Breast epithelium (tissue), 4 donors: ENCODE measurements at places on chromosomes 4 and X.
A peak's percentile ranks its signal among the peaks of the same experiment; 100 is the strongest.

GRCh38 chr4:55032788-55033187 lies 92.6 kb downstream of the KDR start:
- no peak overlapping the region for H3K4me3 ChIP-seq
- peak overlapping the region; percentile 25 for H3K27ac ChIP-seq
- H3K27me3 ChIP-seq, result no peaks in the 10 kb centered on the region
- no peaks in the 10 kb centered on the region for H3K4me1 ChIP-seq

GRCh38 chrX:108309144-108309543 lies 129.1 kb downstream of the COL4A6 start:
- no peak for DNase-seq
- no peaks in the 10 kb centered on the region for H3K36me3 ChIP-seq
- no peak overlapping the region for H3K4me3 ChIP-seq
- no peaks in the 10 kb centered on the region for H3K4me1 ChIP-seq

- H3K27me3 ChIP-seq, result no peaks in the 10 kb centered on the region
- peak overlapping the region; percentile 55 for H3K27ac ChIP-seq
- no peaks in the 10 kb centered on the region for H3K36me3 ChIP-seq
- DNase-seq, result peak; percentile 31
- no peaks in the 10 kb centered on the region for H3K4me1 ChIP-seq
These were observed 28.3 kb downstream of the HTRA3 start for GRCh38 chr4:8297691-8298485.

GRCh38 chrX:125219852-125220251 lies 99.8 kb upstream of the TEX13C start:
- H3K36me3 ChIP-seq, result no peaks in the 10 kb centered on the region
- H3K27ac ChIP-seq, result no peak overlapping the region
- no peaks in the 10 kb centered on the region for H3K27me3 ChIP-seq
- H3K4me1 ChIP-seq, result no peaks in the 10 kb centered on the region
- no peak for DNase-seq
- H3K4me3 ChIP-seq, result no peak overlapping the region

DNA sequence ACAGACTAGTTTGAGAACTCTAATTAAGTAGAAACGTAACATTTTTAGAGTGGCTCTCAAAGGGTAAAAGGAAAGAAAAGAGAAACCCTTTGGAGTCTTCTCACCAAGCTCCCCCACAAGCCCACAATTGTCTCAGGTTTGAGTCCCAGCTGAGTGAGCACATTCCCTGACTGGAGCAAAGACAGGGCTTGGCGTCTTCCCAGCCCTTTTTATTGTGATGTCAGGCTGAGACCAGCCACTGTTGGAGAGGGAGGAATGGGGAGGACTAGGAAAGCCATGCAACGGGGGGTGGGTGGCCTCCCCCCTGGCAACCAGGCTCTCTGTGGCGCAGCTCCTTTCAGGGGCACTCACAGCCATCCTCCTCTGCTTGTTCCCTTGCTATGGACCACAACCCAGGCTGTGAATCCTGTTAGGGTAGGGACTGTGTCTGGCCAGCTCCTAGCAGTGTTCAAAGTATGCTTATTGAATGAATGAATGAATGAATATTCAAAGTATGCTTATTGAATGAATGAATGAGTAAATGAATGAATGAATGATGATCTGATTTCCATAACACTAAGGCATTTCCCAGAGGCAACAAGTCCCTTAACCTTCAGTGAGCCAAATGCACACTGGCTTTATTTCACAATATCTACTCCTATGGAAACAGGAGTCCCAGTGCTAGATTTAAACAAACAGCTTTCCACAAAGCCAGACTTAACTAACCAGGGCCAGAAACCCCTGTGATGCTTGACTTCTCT lies 413.3 kb downstream of the MID1IP1 start:
- no peak overlapping the region for H3K27ac ChIP-seq
- H3K36me3 ChIP-seq, result no peaks in the 10 kb centered on the region
- no peak for DNase-seq
- no peak overlapping the region for H3K4me3 ChIP-seq

- no peak overlapping the region for H3K27ac ChIP-seq
- H3K4me3 ChIP-seq, result no peak overlapping the region
- no peak for DNase-seq
These were observed 84.8 kb downstream of the MSN start for GRCh38 chrX:65752294-65752693.

DNA sequence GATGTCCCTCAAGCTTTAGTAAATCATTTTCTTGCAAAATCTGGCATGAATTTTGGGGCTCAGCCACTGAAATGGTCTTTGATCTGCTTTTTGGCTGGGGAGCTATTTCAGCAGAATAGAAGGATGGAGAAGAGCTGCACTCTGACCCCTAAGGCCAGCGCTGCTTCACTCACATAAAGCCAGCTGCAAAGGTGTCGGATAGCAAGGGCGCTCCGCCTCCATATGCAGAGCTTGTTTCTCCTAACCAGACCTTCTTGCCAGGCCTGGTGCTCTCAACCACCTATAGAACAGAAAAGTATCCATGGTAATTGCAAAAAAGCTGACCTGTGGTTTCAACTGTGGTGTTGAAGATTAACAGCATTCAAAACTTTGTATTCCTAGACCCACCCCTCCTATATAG lies 24.1 kb upstream of the COQ2 start:
- H3K36me3 ChIP-seq, result no peaks in the 10 kb centered on the region
- H3K4me1 ChIP-seq, result no peaks in the 10 kb centered on the region
- no peak overlapping the region for H3K4me3 ChIP-seq
- no peak for DNase-seq

GRCh38 chrX:9471571-9471985 lies 6.7 kb downstream of the TBL1X start:
- no peak overlapping the region for H3K4me3 ChIP-seq
- H3K27me3 ChIP-seq, result no peaks in the 10 kb centered on the region
- no peak for DNase-seq

DNA sequence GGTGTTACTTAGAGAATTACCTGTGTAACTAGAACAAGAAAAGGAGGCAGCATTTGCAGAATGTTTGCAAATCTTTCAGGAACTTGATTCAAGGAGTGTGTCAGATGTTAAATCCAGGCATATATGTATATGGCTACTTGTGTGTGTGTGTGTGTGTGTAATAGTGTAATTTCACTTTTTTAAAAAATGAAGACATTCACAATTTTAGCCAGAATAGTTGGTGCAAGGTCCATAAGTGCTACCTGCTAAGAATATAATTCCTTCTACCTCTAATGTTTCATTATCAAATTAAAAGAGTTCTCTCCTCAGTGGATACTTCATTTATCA lies 158.0 kb downstream of the PALLD start:
- no peaks in the 10 kb centered on the region for H3K27me3 ChIP-seq
- H3K36me3 ChIP-seq, result no peaks in the 10 kb centered on the region
- DNase-seq, result no peak

GRCh38 chrX:150085881-150086280 lies 147.6 kb upstream of the EOLA2 start:
- H3K36me3 ChIP-seq, result no peaks in the 10 kb centered on the region
- H3K27ac ChIP-seq, result no peak overlapping the region
- no peak overlapping the region for H3K4me3 ChIP-seq
- H3K4me1 ChIP-seq, result no peaks in the 10 kb centered on the region
- peaks cover 24% of the 10 kb centered on the region for H3K27me3 ChIP-seq

GRCh38 chrX:73831500-73831899 lies 268.5 kb downstream of the CHIC1 start:
- no peak overlapping the region for H3K27ac ChIP-seq
- no peak for DNase-seq
- H3K4me3 ChIP-seq, result no peak overlapping the region
- no peaks in the 10 kb centered on the region for H3K4me1 ChIP-seq
- H3K27me3 ChIP-seq, result no peaks in the 10 kb centered on the region

DNA sequence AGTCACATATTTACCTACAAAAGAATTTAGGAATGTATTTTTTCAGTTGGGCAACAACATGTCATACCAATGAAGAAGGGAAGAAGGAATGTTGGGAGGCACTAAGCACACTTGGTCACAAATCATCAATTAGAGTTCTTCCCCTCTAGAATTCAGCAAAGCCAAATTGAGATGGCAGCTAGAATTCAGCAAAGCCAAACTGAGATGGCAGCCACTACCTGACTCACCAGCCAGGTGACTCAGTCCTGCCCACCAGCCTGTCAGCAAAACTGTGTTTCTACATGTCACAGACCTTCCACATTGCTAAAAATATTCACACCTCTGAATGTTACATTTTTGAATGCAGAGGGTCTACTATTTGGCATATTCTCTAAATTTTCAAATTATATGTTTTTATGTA lies 63.2 kb upstream of the NOCT start:
- no peaks in the 10 kb centered on the region for H3K36me3 ChIP-seq
- H3K4me1 ChIP-seq, result no peaks in the 10 kb centered on the region
- no peak overlapping the region for H3K4me3 ChIP-seq
- no peak overlapping the region for H3K27ac ChIP-seq
- H3K27me3 ChIP-seq, result no peaks in the 10 kb centered on the region
- DNase-seq, result no peak

- no peak overlapping the region for H3K4me3 ChIP-seq
- H3K36me3 ChIP-seq, result no peaks in the 10 kb centered on the region
- H3K4me1 ChIP-seq, result no peaks in the 10 kb centered on the region
- no peaks in the 10 kb centered on the region for H3K27me3 ChIP-seq
- DNase-seq, result no peak
These were observed 898.2 kb upstream of the AGA start for GRCh38 chr4:178340468-178340867.

- no peak for DNase-seq
- H3K27ac ChIP-seq, result no peak overlapping the region
- no peaks in the 10 kb centered on the region for H3K4me1 ChIP-seq
- no peaks in the 10 kb centered on the region for H3K36me3 ChIP-seq
- no peaks in the 10 kb centered on the region for H3K27me3 ChIP-seq
- no peak overlapping the region for H3K4me3 ChIP-seq
These were observed 5.5 kb upstream of the TLR10 start for GRCh38 chr4:38788317-38788716.

DNA sequence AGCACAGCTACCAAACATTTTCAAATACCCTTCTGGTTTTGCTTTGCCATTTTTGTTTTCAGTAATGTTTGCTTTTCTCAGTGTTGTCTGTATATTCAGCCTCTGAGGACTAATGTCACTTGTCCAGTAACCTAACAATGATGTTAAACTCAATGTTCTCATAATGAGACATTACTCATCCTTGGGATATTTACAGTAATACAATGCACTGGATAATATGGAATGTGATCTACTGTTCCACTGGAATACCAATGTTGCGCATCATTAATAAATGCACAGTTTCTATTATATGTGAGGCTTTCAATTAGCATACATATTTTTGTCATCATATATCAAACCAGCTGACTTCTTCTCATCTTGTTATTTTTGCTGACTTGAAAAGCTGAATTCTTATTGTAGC lies 259.1 kb downstream of the SH2D1A start:
- no peaks in the 10 kb centered on the region for H3K36me3 ChIP-seq
- H3K27me3 ChIP-seq, result peaks cover 7% of the 10 kb centered on the region
- H3K4me3 ChIP-seq, result no peak overlapping the region
- H3K27ac ChIP-seq, result no peak overlapping the region

- H3K4me3 ChIP-seq, result no peak overlapping the region
- H3K4me1 ChIP-seq, result no peaks in the 10 kb centered on the region
- no peaks in the 10 kb centered on the region for H3K36me3 ChIP-seq
- H3K27me3 ChIP-seq, result no peaks in the 10 kb centered on the region
- DNase-seq, result no peak
- H3K27ac ChIP-seq, result no peak overlapping the region
These were observed 33.3 kb upstream of the PRDX4 start for GRCh38 chrX:23633834-23634580.

DNA sequence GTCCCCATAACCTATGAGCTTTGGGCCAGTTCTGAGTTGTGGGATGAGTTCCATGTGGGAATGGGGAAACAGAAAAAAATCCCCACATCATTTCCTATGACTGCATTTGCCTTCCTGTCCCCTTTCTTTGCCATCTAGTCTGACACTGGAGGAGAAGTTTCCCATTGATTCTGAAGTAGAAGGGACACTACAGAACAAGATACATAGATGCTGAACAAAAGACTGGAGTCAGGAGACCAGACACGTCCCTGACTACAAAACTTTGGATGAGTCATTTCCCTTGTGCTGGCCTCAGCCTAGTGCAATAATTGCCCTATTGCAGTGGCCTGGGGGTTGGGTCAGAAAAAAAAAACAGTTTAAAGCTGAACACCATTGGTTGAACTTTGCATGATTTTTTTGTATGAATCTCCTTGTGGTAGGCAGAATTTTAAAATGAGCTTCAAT lies 22.1 kb downstream of the BEX3 start:
- no peak overlapping the region for H3K27ac ChIP-seq
- H3K36me3 ChIP-seq, result no peaks in the 10 kb centered on the region
- no peak for DNase-seq
- H3K4me3 ChIP-seq, result no peak overlapping the region

DNA sequence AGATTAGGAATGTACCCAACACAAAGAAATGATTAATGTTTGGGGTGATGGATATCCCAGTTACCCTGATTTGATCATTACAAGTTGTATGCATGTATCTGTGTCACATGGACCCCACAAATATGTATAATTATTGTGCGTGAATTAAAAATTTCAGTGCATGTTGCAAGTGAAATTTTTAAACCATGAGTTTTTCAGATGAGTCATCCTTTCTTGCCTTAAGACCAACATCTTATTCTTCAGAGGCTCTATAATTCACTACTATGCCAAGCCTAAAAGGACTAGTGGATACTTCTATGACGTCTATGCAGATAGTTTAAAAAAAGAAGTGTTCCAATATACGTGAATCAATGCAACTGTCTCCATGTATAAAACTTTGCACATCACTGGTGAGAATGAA lies 113.0 kb upstream of the SH3RF1 start:
- DNase-seq, result no peak
- no peak overlapping the region for H3K4me3 ChIP-seq
- no peaks in the 10 kb centered on the region for H3K27me3 ChIP-seq
- no peaks in the 10 kb centered on the region for H3K36me3 ChIP-seq
- no peak overlapping the region for H3K27ac ChIP-seq

GRCh38 chrX:1521459-1521956 lies 15.5 kb downstream of the P2RY8 start:
- no peaks in the 10 kb centered on the region for H3K36me3 ChIP-seq
- no peaks in the 10 kb centered on the region for H3K27me3 ChIP-seq
- H3K4me1 ChIP-seq, result no peaks in the 10 kb centered on the region
- DNase-seq, result no peak

- no peaks in the 10 kb centered on the region for H3K36me3 ChIP-seq
- no peaks in the 10 kb centered on the region for H3K27me3 ChIP-seq
These were observed 229.4 kb upstream of the GALNTL6 start for GRCh38 chr4:171583790-171584189.

- no peak for DNase-seq
- no peaks in the 10 kb centered on the region for H3K36me3 ChIP-seq
- no peak overlapping the region for H3K27ac ChIP-seq
- H3K4me3 ChIP-seq, result no peak overlapping the region
These were observed 24.8 kb upstream of the SMARCA5 start for GRCh38 chr4:143488687-143489086.

- no peak for DNase-seq
- no peak overlapping the region for H3K4me3 ChIP-seq
- no peak overlapping the region for H3K27ac ChIP-seq
- H3K27me3 ChIP-seq, result no peaks in the 10 kb centered on the region
- no peaks in the 10 kb centered on the region for H3K4me1 ChIP-seq
These were observed 25.6 kb downstream of the RPA4 start for GRCh38 chrX:96909291-96909690.

- H3K27me3 ChIP-seq, result peaks cover 12% of the 10 kb centered on the region
- no peak overlapping the region for H3K27ac ChIP-seq
- no peaks in the 10 kb centered on the region for H3K4me1 ChIP-seq
- H3K36me3 ChIP-seq, result no peaks in the 10 kb centered on the region
- H3K4me3 ChIP-seq, result no peak overlapping the region
These were observed 31.4 kb upstream of the SOWAHD start for GRCh38 chrX:119726900-119727555.
